ENCODE measurements at places on chromosomes 11 and 22.

DNA sequence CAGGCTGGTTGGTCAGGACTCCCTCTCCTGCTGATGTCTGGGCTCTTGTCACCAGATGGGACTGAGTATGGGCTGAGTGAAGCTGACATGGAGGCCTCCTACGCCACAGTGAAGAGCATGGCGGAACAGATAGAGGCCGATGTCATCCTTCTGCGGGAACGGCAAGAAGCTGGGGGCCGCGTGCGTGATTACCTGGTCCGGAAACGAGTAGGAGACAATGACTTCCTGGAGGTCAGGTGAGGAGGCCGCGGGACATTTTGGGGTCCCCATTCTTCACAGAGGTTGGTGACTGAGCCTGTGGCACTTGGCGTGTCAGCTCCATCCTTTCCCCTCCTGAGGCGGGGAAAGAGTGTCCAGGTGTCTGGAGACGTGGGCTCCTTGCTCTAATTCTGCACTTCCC is 10.1 kb downstream of the GTPBP1 start:
- no peak for DNase-seq

- peak; percentile 46 for DNase-seq
Observed at GRCh38 chr22:39306456-39307361, 12.7 kb downstream of the RPL3 start.

DNA sequence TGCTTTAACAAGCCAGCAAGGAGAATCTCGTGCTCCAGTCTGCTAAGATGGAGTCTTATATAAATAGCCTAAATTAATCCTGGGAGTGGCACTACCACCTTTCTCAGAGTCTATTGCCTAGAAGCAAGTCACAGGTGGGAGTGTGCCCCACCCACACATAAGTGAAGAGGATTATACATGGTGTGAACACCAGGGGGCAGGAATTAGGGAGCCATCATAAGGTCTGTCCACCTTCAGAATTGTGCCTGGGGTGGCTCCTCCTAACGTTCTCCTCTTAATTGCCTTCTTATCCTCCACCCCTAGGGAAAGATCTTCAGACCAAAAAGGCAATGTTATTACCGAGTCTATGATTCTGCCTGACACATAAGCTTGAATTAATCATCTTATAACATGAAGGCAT is 276.8 kb upstream of the SESN3 start:
- DNase-seq, result no peak

DNA sequence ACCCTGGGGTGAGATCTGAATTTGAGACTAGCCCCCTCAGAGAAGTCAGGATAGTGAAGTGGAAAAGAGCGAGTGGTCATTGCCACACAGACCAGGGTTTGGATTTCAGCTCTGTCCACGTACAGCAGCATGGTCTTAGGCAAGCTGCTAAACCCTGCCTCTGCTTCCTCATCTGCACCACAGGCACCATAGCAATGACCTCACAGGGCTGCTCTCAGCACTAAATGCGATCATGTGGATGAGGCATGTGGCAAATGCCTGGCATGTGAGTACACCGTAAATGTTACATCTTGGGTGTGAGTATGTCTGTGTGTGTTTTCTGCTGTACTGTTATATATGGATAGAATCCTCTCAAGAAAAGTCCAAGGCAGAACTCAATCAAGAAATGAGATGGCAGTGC is 15.8 kb downstream of the NAV2 start:
- no peak for DNase-seq

DNA sequence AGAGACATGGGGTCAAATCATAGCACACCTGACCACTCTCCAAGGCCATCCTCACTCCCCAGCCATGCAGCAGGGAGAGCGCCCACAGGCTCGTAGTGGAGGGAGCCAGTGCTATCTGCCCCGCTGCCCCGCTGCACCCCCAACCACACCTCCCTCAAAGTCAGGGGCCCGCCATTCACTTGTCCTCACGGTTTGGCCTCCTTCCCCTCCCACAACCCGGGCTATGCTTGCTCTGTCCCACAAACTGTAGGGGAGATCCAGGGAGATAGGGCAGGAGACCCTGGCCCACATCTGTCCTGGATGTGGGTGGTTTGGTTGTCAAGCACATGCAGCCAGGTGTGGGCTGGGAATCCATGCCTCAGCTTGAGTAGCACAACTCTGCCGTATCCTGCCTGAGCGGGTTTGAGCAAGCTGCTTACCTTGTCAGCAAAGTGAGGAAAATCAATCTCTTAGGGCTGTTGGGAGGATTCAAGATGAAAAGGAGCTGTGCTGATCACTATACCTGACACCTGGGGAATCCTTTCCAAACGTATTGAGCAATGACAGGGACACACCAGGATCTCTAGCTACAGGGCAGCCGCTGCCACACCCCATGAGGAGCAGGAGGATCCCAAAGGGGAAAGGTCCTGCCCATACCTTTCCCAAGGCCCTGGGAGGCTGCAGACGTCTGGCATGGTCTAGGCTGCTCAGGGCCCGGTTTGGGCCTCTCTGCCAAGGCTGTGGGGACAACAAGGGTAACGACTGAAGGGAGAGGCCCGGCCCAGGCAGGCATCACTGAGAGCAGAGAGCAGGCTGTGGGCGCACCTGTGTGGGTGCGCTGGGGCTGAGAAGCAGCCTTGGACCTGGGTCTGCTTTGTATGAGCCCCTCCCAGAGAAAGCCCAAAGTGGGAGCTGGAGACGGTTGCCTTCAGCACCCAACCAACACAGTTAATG is 23.3 kb downstream of the KCNJ5 start:
- peak; percentile 59 for DNase-seq

- peak; percentile 12 for DNase-seq
Observed at GRCh38 chr11:116727990-116728389, 44.8 kb downstream of the BUD13 start.

DNA sequence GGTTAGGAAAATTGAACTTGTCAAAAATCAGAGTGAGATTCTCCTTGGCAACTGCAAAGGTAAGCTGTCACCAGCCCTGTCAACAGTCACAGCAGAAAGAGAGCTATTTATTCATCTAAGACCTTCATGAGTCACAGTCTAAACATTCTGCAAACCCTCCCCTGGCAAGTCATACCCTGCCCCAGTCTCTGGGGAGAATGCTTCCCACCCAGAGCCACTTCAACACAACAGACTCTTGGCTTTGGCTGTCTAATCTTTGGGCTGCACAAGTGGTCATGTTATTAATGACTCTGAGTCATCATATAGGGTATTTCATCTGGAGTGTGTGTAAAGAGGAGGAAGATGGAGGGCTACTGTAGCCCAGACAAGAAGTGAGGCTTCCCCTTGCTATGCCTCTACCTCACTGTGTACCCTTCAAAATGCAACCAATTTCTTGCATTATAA is 153.4 kb downstream of the CCDC34 start:
- peak; percentile 98 for DNase-seq

- DNase-seq, result no peak
Observed at GRCh38 chr22:44589831-44590230, 91.8 kb upstream of the RTL6 start.

DNA sequence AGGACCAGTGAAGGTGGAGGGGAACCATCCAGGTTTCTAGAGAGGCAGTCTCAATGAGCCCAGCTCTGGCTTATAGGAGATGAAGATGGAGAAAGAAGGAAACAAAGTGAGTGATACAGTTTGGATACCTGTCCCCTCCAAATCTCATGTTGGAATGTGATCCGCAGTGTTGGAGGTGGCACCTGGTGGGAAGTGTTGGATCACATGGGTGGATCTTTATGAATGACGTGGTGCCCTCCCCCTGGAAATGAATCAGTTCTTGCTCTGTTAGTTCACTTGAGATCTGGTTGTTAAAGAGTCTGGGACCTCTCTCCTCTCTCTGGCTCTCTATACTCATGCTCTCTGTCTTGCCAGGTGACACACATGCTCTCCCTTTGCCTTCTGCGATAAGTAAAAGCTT is 393.1 kb upstream of the NARS2 start:
- DNase-seq, result no peak

- DNase-seq, result no peak
Observed at GRCh38 chr11:119025978-119026766, 4.5 kb downstream of the SLC37A4 start.

DNA sequence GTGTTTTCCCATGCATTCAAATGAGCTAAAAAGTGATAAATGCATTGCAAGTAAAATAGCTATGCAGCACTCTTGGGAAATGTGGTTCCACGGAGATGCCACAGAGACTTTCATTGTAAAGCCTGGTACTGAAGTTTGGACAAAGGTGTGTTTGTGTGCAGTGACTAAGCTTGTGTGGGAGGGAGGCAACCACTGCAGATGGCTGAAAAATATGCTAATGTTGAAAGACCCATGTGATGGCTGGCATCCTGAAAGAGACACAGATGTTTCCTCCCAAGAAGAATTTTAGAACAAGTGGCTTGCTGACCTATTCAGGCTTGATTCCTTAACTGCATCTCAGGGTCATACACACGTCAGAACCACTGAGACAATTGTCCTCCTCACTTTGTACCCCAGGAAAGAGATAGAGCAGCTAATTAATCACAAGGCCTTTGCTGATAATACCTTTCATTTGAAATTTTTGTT is 73.8 kb downstream of the FAM76B start:
- peak; percentile 80 for DNase-seq

DNA sequence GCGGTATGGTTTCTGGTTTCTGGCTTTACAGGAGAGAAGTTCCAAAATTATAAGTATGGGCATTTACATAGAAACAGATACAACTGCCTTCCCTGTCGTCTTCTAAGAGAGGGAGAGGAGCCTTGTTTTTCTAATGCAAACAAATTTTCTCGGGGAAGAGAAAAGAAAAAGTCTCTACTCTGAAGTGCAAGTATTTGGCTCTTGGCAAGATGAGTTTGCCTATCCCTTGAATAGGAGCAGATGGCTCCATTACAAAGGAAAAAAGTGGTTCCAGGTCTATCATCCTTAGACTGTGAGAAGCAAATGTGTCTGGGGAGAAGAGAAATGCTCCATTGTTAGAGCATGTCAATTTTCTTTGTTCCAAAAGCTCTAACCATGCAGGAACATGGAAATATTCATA is 455.6 kb downstream of the BUD13 start:
- DNase-seq, result no peak

GRCh38 chr22:26210334-26210733 is 41.1 kb downstream of the SEZ6L start:
- no peak for DNase-seq

DNA sequence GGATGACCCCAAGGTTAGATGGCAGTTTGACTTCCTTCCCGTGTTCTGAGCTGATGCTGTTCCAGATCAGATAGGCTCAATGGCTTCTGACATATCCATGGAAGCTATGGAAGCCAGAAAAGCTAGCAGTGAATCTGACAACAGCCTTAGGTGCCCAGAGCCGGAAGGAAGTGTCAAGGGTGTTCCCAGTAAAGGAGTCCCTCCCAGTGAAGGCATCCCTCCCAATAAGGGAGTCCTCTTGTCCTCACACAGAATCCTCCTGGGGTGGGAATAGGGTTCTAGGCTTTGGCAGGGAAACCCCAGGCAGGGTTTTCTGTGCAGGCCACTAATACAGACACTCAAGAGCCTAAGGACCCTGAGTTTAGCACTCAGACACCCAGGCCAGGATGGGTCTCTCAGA is 47.0 kb upstream of the ISX start:
- no peak for DNase-seq

GRCh38 chr11:119591836-119592310 is 137.1 kb downstream of the NECTIN1 start:
- DNase-seq, result peak; percentile 62

- DNase-seq, result no peak
Observed at GRCh38 chr11:35089666-35090065, 49.3 kb upstream of the CD44 start.

DNA sequence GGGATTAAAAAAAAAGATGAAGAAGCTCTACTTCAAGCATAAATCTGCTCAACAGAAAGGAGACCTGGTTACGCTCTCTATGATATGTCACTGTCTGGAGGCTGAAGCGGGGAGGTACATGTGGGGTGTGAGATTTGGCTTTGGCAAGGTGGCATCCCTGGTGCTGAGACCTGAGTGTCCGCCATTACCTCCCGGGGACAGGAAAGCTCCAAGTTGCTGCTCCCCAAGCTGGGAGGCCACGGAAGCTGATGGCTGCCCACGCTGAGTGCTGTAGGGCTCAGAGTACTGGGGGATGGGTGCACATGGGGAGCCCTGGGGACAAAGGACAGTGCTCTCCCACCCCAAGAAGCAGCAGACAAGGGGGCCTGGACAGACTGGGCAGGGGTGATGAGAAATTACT is 167.9 kb downstream of the DSCAML1 start:
- DNase-seq, result no peak

- DNase-seq, result peak; percentile 70
Observed at GRCh38 chr11:76615950-76616349, 54.6 kb downstream of the LRRC32 start.

DNA sequence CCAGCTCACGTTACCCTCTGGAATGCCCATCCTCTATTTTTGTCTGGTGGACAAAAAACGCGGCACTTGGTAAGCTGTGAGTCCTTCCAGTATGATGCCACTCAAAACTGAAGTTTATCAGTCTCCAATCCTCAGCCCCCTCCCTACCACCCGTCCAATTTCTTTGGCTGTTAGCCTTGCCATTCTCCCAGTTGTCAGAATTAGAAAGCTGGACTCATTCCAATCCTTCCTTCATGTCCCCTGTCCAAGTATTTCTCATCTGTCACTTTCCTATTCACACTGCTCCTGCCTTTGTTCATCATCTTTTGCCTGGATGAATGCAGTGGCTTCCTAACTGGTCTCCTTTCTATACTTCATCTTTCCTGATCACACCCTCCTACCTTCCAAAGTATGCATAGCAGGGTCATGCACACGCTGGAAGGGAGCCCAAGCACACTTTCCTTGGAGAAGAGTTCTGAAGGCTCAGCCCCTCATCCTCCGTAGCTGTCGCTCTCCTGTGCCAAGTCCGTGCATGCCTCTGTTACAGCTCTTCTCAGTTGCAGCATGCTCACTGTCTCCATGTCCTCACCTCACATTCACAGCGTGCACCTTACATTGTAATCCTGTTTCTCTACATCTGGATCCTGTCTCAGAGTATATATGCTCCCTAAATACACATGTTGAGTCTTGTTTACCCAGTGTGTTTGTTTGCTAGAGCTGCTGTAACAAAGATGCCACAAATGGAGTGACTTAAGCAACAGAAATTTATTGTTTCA is 19.4 kb downstream of the APLP2 start:
- DNase-seq, result peak; percentile 74

GRCh38 chr11:14259186-14259784 is 99.7 kb downstream of the RRAS2 start:
- no peak for DNase-seq

DNA sequence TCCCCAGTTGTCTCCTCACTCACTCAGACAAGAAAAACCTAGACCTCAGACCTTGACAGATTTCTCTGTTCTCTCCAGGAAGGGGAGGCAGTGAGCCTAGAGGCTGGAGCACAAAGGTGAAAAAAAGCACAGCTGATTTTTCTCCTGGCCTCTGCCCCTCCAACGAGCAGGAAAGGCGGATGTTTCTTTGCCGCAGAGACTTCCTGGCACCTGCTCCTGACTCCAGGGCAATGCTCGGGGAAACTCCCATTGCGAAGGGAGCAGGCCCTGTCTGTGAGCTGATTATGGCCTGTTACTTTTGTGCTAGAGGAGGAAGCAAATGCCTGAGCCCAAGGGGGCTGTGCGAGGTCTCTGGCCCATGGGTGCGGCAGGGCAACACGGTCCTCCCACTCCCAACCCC is 25.4 kb downstream of the MS4A10 start:
- DNase-seq, result no peak
